ENCODE measurements at places on chromosomes 2 and 18.

DNA sequence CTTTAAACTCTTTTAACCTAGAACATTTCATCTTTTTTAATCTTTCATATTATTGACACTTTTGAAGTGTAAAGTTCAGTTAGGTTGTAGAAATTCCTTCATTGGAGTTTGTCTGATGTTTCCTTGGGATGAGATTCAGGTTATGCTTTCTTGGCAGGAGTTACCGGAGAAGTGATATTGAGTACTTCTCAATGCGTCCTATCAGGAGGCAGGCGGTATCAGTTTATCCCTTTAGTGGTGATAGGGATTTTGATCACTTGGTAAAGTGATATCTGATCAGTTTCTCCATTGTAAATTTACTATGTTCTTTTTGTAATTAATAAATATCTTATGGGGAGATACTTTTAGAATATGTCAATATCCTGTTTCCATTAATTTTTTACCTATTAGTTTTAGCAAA is 78.4 kb downstream of the DTNB start:
- DNase-seq: no peak

DNA sequence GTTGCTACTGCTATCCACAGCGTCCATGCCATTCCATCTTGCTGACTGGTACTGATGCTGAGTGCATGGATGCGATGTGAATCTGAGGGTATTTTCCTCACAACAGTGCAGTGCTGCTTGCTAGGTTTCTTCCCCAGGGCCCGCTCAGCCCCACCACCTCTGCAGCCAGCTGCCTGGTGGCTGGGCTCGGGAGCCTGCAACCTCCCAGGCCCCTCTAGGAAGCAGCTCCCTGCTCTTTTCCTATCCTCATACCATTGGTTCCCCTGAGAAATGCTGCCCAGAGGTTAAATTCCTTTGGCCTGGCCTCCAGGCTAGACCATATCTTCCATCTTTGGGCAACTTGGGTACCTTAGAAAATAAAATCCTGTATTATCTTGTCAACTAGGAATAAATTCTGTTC is 413.6 kb downstream of the TGIF1 start:
- DNase-seq: no peak

DNA sequence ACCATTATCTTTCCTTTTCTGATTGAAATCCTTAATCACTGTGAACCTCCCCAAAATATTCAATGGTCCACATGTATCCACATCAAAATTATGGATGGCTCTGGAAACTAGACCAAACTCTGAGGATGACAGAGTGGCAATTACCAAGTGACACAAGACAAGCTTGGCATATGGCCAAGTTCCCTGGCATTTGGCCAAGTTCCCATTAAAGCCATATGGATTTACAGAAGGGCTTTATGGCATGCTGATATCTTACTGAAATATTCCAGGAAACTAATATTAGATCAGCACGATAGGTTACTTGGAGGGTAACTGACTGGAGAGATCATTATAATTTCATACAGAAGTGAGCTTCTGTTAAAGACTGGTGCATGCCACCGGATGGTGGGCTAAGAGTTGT is 21.9 kb upstream of the CERS6 start:
- DNase-seq: peak; percentile 62

DNA sequence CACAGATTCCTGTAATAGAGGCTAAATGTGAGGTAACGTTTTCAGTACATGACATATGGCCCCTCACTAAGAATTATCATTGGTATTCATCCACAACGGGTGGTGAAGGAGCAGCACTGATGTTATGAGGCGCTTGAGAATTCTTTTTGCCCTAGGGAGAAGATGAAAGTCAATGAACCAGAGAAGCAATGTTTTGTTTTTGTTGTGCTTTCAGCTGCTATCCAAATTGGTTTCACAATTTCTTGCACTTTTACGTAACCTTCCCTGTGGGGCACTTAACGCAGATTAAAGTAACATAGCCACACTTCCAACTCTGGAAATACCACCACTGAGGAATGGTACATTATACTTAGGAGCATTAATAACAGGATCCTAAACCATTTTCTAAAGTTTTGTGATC is 13.3 kb upstream of the CCDC85A start:
- no peak for DNase-seq

DNA sequence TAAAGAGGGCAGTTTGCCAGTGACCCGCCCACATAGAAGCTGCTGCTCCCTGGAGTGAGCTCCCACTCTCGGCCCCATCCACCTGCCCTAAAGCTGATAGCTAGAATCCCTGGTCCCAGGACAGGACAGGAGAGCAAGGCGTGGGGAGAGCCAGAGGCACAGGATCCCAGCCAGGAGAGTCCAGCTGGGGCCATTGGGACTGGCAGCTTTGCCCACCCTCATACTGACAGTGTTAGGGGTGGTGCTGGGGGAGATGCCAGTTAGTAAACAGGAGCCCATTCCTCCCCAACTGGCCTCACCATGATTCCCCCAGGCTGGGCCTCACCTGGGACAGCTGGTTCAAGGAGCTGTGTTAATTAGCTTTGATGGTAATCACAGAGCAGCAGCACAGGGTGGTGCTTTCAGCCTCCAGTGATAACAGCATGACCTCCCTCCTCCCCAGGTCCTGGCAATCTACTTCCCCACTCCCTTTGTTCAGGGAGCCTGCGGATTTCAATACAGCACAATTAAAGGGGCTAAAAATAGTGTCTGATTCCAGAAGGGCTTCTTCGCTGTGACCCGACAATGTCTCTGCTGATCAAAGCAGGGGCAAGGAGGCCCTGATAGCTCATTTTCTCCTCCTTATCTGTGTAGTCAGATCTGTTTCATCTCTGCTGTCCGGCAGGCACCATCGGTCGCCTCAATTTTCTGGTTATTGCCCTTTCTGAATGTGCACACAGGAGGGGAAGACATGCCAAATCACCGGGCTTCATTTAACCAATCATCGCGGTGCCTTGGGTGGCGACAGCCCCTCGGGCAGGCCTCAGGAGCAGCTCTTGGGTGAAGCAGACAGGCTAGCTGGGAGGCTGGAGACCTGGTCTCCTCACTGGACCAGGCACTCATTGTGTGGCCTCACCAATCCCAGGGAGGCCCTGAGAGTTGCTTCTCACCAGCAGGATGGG is 119.9 kb upstream of the TEX51 start:
- no peak for DNase-seq

- DNase-seq: no peak
Measured at GRCh38 chr18:24860978-24861680, 400.7 kb downstream of the HRH4 start.

DNA sequence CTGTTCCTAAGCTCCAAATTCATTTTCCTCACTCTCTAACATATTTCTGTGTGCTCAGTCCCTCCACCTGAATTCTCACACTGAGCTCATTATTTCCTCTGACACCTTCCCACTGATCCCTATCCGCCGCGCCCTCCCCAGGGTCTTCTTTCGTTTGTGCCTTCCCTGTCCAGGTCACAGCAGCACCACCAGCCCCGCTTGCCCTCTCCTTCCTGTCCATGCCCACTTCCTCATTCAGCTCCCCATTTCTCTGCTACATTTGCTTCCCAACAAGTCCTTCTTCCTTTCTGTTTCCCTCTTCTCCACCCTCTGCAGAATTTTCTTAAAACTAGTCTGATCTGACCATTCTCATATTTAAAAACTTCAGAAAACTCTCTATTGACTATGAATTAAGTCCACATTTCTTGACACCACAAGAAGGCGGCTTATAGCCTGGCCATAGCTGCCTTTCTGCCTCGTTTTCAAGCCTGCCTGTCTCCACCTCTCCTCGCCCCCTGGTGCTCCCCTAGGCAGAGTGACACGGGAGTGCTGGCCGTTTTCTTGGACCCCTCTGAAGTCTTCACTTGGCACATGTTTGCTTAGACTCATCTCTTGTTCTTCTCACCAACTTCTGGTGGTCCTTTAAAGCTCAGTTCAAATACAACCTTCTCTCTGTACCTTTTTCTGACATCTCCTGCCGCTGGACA is 138.7 kb upstream of the BOD1L2 start:
- peak; percentile 34 for DNase-seq

DNA sequence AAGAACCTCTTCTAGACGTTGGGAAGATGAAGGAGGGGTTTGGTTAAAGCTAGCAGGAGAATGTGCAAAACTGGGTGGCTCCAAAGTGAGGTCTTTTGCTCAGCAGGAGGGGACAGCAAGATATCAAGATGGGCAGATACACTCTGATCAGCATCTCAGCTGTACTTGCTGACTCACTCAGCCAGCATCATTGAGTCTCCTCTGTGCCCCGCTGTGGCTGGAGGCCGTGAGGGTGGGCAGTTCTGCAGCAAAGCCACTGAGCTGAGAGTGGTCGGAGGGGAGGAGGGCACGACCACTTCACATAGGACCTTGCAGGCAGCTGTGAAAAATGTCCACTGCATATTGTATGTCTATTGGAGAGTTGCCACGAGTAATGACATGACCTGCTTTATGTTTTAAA is 152.0 kb downstream of the CAPN13 start:
- DNase-seq: no peak

DNA sequence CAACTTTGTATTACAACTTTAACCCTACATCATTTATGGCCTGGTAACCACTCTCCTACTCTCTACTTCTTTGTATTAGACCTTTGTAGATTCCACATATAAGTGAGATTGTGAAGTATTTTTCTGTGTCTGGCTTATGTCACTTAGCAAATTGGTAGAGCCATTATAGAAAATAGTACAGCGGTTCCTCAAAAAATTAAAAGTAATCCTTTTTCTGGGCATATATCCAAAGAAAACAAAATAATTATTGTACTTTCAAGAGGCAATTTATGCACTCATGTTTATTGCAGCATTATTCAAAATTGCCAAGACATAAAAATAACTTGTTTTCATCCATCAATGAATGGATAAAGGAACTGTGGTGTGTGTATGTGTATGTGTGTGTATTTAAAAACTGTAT is 537.5 kb upstream of the FSIP2 start:
- DNase-seq: no peak

GRCh38 chr2:188291142-188291616 is 495 bp upstream of the GULP1 start:
- no peak for DNase-seq

DNA sequence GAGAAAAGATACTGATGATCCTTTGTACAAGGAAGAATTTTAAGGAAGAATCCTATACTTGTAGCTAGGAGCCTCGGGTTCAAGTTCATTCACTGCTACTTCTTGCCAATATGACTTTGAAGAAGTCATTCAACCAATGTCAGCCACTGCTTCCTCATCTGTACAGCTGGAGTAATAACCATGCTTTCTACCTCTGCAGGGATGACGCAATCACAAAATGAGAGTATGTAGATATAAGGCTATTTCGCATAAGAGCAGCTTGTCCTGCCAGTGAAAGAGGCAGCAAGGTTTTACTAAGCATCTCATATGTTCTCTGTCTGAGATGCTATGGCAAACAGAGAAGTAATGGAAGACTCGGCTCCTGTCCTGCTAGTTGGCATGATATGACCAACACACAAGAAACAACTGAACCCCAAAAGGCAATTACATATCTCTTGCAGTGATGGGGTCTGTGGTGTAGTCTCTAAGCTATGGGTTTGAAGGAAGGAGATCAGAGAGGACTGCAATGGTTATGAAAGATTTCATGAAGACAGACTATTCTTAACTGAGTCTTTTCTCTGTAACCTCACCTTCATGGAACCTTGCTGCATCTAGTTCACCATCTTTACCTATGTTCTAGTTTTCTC is 9.2 kb downstream of the AAK1 start:
- peak; percentile 74 for DNase-seq

GRCh38 chr2:224875841-224876240 is 159.7 kb upstream of the CCDC195 start:
- DNase-seq: no peak

GRCh38 chr18:70331456-70332097 is 42.7 kb downstream of the SOCS6 start:
- no peak for DNase-seq

- DNase-seq: no peak
Measured at GRCh38 chr2:106065983-106066820, 127.9 kb downstream of the UXS1 start.

GRCh38 chr2:10764896-10765295 is 43.5 kb downstream of the ATP6V1C2 start:
- DNase-seq: no peak

GRCh38 chr2:178764097-178764496 is 43.1 kb downstream of the TTN start:
- no peak for DNase-seq

GRCh38 chr2:163970058-163970813 is 234.4 kb upstream of the FIGN start:
- DNase-seq: no peak

GRCh38 chr2:46127176-46127575 is 170.0 kb upstream of the EPAS1 start:
- DNase-seq: no peak

- DNase-seq: no peak
Measured at GRCh38 chr2:29372185-29372584, 257.0 kb downstream of the CLIP4 start.

DNA sequence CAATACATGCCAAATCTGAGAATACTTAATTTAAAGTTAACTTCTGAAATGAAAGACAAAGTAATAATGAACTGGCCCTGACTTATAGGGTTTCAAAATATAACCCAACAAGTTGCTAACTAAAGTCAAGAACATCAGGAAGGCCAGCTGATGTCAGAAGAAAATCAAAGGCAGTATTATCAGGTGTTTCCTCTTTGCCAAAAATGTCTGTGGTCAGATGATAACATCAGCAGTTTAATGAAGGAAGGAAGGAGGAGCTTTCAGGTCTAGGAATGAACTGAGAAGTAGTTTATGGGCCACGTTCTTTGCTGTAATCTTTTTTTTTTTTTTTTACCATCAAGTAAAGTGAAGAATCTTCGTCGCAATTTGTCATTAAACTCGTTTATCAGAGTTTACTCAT is 40.9 kb downstream of the CDH2 start:
- DNase-seq: no peak

GRCh38 chr18:25187521-25188192 is 164.3 kb downstream of the ZNF521 start:
- DNase-seq: no peak

DNA sequence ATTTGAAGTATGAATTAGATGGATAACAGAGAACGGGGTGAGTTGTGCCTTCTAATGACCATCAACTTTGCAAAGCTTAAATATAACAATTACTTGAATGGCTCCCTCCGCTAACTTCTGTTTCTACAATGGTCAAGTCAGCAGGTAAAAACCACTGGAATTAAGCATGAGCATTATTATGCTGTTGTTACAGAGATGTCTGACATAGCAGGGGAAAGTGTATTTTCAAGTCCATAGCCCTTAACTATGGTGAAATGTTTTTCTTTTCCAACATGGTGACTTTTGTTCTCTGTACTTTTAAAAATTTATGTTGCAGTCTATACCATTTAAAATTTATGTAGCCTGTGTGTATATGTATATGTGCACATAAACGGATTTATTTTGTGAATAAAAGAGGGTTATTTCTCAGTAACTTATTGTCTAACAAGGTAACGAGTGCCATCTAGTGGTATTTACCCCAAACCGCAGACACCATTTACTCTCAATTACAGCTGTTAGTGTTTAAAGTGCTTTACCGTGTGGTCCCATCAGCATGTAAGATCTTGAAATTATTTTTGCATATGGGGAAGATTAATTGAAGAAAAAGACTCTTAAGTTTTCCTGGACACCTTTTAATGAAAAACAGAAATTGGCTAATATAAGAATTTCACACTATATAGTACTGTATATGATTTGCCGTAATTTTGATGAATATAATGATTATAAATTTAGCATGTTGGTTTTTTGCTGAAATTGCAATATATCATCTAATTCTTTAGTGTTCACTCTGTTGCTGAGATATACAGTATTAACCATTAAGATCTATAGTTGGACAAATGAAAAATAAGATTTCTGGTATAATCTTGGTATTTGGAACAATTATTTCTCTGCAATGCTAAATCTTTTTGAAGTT is 78.2 kb downstream of the UBE2E3 start:
- peak; percentile 63 for DNase-seq

GRCh38 chr18:79644666-79645057 is 34.9 kb upstream of the CTDP1 start:
- no peak for DNase-seq

Data from inflammatory macrophage (primary cell).